ENCODE measurements at places on chromosomes 7 and 10. TPM values are rescaled to one million over a fixed set of nuclear protein-coding genes. Genes with fewer than 3 reads are reported as not detected.

Gene CACNB2
- total RNA-seq: not detected

GRCh38 chr10:61779950-61780659 lies 117.4 kb downstream of the CABCOCO1 start:
- H3K4me1 ChIP-seq: peaks cover 3% of the 10 kb centered on the region
- peaks cover 3% of the 10 kb centered on the region for H3K36me3 ChIP-seq
- H3K27ac ChIP-seq: no peak overlapping the region
- H3K4me3 ChIP-seq: no peak overlapping the region
- DNase-seq: no peak

Gene RABGEF1
- total RNA-seq: 28.3 TPM

GRCh38 chr10:57657164-57657765 lies 610.4 kb downstream of the IPMK start:
- H3K27ac ChIP-seq: no peak overlapping the region
- no peaks in the 10 kb centered on the region for H3K36me3 ChIP-seq
- DNase-seq: no peak

GRCh38 chr7:139623518-139623917 lies 100.0 kb downstream of the CLEC2L start:
- H3K27me3 ChIP-seq: no peaks in the 10 kb centered on the region
- DNase-seq: no peak
- peaks cover 35% of the 10 kb centered on the region for H3K4me1 ChIP-seq
- H3K36me3 ChIP-seq: peaks cover 10% of the 10 kb centered on the region
- H3K4me3 ChIP-seq: no peak overlapping the region

Gene SPDYE3
- not detected for total RNA-seq

DNA sequence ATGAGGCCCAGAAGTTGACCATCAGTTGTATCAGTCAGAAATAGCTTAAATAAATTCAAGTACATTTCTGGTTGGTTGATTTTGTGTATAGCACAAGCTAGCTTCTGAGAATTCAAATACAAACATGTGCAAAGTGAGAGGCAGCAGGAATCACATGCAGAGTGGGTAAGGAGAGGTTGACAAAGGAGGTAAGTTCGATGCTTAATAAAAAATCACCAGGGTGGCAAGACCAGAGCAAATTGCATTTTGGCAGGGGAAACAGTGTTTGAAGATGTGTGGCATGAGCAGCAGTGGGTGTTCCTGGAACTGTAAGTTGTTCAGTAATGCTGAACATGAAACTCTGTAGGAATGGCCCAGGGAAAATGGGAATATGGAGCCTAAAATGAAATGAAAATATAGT lies 52.6 kb downstream of the GNAI1 start:
- H3K27ac ChIP-seq: no peak overlapping the region
- no peaks in the 10 kb centered on the region for H3K36me3 ChIP-seq
- H3K4me3 ChIP-seq: no peak overlapping the region
- H3K4me1 ChIP-seq: no peaks in the 10 kb centered on the region
- no peak for DNase-seq

DNA sequence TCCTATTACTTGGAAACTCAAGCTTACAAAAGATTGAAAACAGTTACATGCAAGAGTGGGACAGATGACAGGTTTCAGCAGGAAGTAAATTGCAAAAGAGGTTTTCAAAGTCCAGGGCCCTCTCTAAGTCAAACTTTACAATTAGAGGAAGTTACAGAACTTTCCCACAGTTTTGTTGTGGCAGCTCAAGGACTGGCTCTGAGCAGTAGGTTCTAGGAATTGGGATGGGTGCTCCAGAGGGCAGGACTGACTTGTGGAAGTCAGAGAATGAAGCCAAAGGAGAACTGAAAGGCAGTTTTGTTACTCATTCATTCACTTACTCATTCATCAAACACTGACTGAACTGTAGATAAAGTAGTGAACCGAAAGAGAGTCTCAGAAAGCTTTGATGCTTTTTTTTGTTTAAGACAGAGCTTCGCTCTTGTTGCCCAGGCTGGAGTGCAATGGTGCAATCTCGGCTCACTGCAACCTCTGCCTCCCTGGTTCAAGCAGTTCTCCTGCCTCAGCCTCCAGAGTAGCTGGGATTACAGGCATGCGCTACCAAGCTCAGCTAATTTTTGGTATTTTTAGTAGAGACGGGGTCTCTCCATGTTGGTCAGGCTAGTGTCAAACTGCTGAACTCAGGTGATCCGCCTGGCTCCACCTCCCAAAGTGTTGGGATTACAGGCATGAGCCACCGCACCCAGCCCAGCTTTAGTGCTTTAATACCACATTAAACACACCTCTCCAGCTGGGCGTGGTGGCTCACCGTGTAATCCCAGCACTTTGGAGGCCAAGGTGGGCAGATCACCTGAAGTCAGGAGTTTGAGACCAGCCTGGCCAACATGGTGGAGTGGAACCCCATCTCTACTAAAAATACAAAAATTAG lies 66.8 kb upstream of the CCNJ start:
- H3K36me3 ChIP-seq: no peaks in the 10 kb centered on the region
- H3K27me3 ChIP-seq: peaks cover 22% of the 10 kb centered on the region
- no peak overlapping the region for H3K4me3 ChIP-seq
- H3K27ac ChIP-seq: no peak overlapping the region

DNA sequence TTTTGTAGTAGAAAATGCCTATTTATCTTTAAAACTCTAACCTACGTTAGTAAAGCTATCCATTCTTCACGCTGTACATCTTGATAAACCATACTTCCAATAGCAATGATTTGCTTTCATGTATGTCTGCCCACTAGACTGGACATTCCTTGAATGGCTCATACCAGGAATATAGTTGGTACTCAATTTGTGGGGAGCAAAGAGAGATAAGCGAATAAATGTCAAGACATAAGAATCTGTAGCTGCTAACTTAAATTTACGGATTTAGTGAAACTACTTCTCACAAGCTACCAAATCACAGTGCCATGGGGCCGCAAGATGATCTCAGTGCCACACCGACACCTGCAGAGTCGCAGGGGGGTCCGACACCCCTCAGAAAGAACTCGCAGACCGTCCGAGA lies 763 bp upstream of the RALA start:
- H3K4me3 ChIP-seq: peak overlapping the region; percentile 94
- DNase-seq: no peak
- peak overlapping the region; percentile 96 for H3K27ac ChIP-seq
- peaks cover 2% of the 10 kb centered on the region for H3K36me3 ChIP-seq

Gene OR2A1
- total RNA-seq: not detected

Gene GARIN1A
- total RNA-seq: 1.4 TPM

DNA sequence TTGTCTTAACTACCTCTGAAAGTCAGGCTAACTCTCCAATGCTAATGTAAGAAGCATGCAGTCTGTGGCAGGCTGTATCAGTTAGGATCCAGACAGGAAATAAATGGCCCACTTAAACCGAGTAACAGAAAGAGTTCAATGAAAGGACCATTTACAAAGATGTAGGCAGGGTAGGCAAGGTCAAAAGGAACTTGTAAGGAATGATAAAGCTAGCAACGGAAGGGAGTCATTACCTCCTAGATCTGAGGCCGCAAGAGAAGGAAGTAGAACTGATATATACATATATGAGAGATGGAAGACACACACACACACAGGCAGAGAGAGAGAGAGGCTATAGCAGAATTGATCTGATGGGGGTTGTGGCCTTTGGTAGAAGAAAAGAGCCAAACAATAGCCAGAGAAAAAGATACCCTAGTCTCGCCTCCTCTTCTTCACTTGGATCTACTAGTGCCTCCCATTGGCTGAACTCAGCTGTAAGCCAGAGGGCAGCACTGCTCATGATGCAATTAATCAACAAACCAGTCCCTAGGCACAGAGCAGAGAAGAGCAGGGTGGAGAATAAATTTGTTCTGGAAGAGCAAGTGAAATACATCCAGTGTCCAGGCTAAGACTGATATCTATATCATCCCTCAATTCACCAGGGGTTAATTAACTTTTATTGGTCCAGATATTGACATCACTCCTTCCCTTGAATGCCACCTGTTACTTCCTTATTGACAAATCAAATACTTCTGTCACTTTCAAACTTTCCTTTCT lies 91.2 kb downstream of the LSMEM1 start:
- H3K36me3 ChIP-seq: peaks cover 2% of the 10 kb centered on the region
- H3K27me3 ChIP-seq: peaks cover 17% of the 10 kb centered on the region
- H3K27ac ChIP-seq: no peak overlapping the region
- H3K4me1 ChIP-seq: peaks cover 11% of the 10 kb centered on the region
- no peak for DNase-seq
- no peak overlapping the region for H3K4me3 ChIP-seq

GRCh38 chr10:110827410-110827809 lies 44.3 kb upstream of the PDCD4 start:
- DNase-seq: no peak
- no peak overlapping the region for H3K4me3 ChIP-seq

DNA sequence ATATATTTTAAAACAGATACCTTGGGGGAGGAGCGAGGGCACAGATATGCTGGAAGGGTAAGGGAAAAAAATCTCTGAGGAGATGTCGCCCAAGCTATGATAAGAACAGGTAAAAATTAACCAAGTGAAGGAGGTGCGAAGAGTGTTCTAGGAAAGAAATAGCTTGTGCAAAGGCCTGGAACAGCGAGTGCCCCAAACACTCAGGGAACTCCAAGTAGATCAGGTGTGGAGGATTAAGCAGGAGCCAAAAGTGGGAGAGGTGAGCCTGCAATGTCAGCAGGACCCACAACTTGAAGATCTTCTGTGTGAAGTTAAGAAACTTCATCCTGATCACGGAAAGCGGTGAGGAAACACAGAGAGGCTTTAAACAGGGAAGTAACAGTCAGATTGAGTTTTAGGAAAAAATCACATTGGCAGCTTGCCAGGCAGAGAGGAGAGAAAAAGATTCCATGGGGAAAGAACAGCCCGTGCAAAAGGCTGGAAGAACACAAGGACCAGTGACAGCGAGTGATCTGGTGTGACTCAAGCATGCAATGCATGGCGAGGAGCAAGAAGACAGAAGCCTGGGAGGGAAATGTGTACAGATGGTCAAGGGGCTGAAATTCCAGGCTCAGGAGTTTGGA lies 30.7 kb downstream of the FGF8 start:
- H3K4me3 ChIP-seq: no peak overlapping the region
- H3K4me1 ChIP-seq: peaks cover 2% of the 10 kb centered on the region
- H3K27ac ChIP-seq: no peak overlapping the region
- H3K27me3 ChIP-seq: peaks cover 19% of the 10 kb centered on the region
- H3K36me3 ChIP-seq: no peaks in the 10 kb centered on the region
- no peak for DNase-seq

DNA sequence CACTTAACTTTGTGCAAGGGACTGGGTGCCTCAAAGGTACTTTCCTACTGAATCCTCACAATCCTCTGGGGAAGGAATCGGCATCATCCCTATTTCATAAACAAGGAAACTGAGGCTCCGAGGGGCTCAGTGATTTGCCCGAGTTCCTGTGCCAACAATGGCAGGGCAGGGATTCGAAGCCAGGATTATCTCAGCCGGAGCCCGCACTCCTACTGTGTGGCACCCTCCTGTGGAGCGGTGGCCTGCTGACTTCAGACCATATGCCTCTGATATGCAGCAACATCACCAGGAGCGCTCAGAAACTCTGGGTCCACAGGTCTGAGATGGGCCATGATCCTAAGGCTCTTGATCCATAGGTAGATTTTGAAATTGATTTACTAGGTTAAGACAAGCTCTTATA lies 46.6 kb downstream of the PODXL start:
- H3K36me3 ChIP-seq: no peaks in the 10 kb centered on the region
- DNase-seq: no peak
- no peak overlapping the region for H3K27ac ChIP-seq
- H3K27me3 ChIP-seq: peaks cover 13% of the 10 kb centered on the region

DNA sequence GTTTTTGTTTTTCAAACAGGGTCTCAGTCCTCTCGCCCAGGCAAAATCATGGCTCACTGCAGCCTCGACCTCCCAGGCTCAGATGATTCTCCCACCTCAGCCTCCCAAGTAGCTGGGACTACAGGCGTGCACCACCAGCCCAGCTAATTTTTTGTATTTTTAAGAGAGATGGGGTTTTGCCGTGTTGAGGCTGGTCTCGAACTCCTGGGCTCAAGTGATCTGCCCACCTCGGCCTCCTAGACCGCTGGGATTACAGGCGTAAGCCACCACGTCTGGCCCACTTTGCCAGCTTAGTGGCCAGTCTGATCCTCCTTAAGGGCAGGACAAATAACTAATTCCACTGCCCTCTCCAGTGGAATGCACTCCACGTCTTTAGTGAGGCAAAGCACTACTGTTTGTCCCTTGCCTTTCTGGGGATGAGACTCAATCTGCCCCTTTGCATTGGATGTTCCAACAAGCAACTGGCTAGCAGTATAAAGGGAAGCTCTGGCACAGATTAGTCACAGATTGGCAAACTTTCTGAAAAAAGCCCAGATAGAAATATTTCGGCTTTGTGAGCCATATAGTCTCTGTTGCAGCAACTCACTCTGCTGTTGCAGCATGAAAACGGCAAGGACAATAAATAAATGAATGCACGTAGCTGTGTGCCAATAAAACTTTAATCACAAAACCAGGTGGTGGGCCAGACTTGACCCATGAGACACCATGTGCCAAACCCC lies 143.8 kb upstream of the RHEB start:
- H3K4me3 ChIP-seq: no peak overlapping the region
- H3K27me3 ChIP-seq: no peaks in the 10 kb centered on the region
- no peak overlapping the region for H3K27ac ChIP-seq
- no peaks in the 10 kb centered on the region for H3K36me3 ChIP-seq
- DNase-seq: no peak

GRCh38 chr10:78507510-78508160 lies 474.0 kb downstream of the RPS24 start:
- H3K4me3 ChIP-seq: no peak overlapping the region
- no peak for DNase-seq
- H3K27me3 ChIP-seq: peaks cover 30% of the 10 kb centered on the region
- H3K36me3 ChIP-seq: peaks cover 4% of the 10 kb centered on the region
- H3K4me1 ChIP-seq: peaks cover 3% of the 10 kb centered on the region
- no peak overlapping the region for H3K27ac ChIP-seq

GRCh38 chr10:103451091-103451813 lies 918 bp downstream of the CALHM2 start:
- H3K4me3 ChIP-seq: peak overlapping the region; percentile 95
- peaks cover 17% of the 10 kb centered on the region for H3K36me3 ChIP-seq
- DNase-seq: peak; percentile 27
- peaks cover 59% of the 10 kb centered on the region for H3K4me1 ChIP-seq

DNA sequence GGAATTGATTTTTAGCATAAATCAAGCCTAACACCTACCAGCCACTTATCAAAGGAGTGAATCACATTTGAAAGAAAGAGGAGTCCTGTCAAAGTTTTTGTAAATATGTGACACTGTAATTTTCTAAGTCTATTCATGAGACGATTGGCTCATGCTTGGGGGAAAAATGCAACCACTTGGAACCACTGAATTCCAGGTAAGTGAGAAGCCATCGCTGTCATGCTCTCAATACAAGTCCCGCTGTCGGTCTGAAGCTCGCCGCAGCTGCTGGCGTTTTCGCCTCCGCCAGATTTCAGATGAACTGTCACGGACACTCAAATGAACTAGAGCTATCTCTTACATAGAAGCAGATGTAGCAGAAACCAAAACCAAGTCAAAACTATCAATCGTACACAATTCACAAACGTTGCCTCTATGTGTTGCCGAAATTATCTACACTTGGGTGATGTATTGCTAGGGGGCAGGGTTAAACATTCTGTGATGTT lies 279.8 kb upstream of the FZD8 start:
- DNase-seq: no peak
- no peak overlapping the region for H3K4me3 ChIP-seq
- H3K36me3 ChIP-seq: no peaks in the 10 kb centered on the region
- peaks cover 9% of the 10 kb centered on the region for H3K27me3 ChIP-seq
